ENCODE measurements at places on chromosomes 16 and 17. TPM values are rescaled to one million over a fixed set of nuclear protein-coding genes. Genes with fewer than 3 reads are reported as not detected.

- DNase-seq: peak; percentile 90
Measured at GRCh38 chr17:39676198-39676819, 8.1 kb downstream of the PNMT start.

DNA sequence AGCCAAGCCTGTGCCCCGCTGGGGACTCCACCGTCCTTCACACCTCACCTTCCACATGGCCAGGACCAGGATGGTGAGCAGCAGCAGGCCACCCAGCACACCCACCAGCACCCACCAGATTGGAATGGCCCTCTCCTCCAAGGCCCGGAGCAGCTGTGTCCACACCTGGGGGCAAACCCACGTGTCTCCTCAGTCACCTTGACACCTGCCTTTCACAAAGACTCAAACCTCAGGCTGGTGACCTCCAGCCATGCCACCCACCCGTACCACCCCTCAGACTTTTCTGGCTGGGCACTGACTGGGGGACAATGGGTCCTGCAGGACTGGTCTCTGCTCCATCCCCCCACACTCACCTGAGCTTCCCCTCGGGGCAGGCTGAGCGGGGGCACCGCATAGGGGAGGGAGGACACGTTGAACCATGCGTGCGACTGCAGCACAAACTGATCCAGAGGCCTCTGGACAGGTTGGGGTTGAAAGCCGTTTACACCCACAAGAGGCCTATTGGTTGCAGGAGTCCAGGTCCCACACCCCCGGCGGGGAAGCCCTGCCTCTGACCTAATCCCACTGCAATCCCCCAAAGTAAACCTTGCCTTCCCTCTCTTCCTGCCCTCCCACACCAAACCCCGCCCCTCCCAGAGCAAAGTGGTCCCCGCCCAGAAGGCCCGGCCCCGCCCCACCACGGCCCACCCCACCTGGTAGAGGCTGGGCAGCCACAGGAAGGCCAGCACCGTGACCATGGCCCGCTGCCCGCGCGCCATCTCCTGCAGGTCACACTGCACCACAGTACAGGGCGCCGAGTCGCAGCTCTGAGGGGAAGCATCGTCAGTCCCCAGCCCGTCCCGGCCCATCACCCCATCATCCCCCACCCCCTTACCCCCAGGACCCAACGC, 10.9 kb upstream of the FAM171A2 start:
- DNase-seq: no peak

PNMT gene
- total RNA-seq: 5.8 TPM

- DNase-seq: no peak
Measured at GRCh38 chr17:14731591-14731990, 430.7 kb downstream of the HS3ST3B1 start.

DNA sequence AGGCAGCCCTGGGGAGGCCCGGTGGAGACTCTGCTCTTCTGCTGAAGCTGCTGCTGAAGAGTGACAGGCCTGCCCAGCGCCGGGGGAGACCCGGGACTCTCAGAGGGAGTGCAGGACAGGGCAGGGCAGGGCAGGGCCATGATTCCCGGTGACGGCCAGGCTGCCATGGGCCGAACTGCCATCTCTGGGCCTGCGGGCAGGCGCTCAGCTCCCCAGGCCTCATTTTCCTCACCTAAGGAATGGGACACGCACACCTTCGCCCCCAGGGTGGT, 22.6 kb upstream of the SSTR5 start:
- DNase-seq: no peak

DNA sequence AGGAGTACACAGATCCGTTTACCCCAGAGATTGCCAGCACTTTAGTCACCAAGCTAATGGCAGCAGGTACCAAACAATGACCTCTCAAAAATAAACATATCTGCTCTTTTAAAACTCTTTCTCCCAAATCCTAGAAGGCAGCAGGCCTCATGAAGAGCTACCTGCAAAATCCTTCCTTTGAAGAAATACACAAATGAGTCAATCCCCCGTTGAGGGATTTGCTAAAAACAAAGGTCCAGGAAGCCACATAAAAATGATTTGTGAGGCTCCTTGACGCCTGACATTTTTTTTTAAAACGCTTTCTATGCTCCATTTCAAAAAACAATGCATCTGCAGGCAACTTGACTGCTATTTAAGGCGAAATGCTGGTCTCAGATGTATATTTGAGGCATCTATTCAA, 58.2 kb downstream of the NACA2 start:
- no peak for DNase-seq

RND2 gene
- 0.82 TPM for total RNA-seq

AOC2 gene
- total RNA-seq: 0.40 TPM

- no peak for DNase-seq
Measured at GRCh38 chr17:6313835-6314234, 121.1 kb downstream of the AIPL1 start.

GRCh38 chr16:11571549-11571948, 15.2 kb downstream of the LITAF start:
- no peak for DNase-seq

Measured in left ventricle myocardium superior (tissue), 1 donor.